Activated effector memory CD4-positive, alpha-beta T cell treated with anti-CD3 and anti-CD28 coated beads, Interleukin-2, amount 50 U/mL, for 16 hours (primary cell): ENCODE measurements at places on chromosomes 11 and 22.
A peak's percentile ranks its signal among the peaks of the same experiment; 100 is the strongest.

DNA sequence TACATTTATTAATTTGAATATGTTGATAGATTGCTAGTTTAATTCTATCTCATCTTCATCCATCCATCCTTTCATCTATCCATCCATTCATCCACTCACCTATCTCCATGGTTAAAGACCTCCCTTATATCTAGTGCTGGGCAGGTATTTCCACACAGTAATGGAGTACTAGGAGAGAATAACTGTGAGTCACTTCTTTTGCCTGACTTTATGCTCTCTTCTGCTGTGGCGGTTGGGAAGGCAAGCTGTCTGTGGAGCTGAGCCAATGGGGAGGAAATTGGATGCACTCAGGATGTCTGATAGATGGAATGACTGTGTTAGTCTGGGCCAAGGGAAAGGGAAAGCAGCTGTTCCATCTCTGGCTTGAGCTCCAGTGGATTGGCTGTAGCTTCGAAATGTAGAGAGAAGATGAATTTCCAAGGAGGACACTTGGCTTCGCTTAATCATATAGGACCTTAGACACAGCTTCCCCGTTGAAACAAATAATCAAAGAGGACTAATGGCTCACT lies 60.3 kb downstream of the NELL1 start:
- no peak for DNase-seq

- DNase-seq = no peak
Measured at GRCh38 chr22:41561335-41561734, 525 bp downstream of the CSDC2 start.

GRCh38 chr11:106202935-106203620 lies 125.6 kb downstream of the AASDHPPT start:
- no peak for DNase-seq

GRCh38 chr11:113204280-113204679 lies 110.1 kb upstream of the TTC12 start:
- no peak for DNase-seq

DNA sequence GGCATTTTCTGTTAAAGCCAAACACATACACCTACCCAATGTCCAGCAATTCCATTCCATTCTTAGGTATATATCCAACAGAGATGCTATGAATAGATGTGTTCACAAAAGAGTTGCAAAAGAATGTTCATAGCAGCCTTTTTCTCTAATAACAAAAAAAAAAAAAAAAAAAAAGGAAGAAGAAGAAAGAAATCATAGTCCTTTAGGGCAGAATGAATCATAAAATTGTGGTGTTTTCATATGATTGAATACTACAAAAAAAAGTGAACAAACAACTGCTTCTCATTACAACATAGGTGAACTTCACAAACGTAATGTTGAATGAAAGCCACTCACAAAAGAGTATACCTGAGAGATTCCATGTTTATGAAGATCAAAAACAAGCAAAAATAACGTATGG lies 66.8 kb upstream of the GRK3 start:
- DNase-seq = no peak

DNA sequence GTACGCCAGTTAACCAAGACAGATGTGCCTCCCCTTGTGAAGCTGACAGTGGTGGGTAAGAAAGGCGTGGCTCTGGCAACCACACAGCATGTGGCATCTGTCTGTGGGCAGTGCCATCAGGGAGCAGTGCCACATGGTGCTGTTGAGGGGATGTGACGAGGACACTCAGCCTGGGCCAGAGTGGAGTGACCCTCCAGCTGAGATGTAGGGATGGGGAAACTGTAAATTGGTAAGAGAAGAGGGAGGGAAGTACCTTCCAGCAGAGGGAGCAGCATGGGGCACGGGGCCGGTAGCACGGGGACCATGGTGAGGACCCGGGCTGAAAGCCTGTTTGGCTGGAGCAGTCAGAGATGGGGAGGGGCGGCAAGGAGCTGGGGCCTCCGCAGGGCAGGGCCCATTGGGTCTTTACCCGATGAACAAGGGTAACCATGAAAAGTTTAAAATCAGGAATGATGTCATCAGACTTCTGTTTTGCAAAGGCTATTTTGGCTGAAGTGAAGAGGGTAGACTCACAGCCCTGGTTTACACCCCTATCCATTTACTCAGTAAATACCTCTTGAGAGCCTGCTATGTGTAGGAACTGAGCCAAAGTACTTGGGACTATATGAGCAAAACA lies 10.4 kb downstream of the TMPRSS6 start:
- DNase-seq = no peak

GRCh38 chr11:133787379-133788141 lies 57.8 kb downstream of the SPATA19 start:
- no peak for DNase-seq

- no peak for DNase-seq
Measured at GRCh38 chr11:48031602-48032001, 51.2 kb downstream of the PTPRJ start.

DNA sequence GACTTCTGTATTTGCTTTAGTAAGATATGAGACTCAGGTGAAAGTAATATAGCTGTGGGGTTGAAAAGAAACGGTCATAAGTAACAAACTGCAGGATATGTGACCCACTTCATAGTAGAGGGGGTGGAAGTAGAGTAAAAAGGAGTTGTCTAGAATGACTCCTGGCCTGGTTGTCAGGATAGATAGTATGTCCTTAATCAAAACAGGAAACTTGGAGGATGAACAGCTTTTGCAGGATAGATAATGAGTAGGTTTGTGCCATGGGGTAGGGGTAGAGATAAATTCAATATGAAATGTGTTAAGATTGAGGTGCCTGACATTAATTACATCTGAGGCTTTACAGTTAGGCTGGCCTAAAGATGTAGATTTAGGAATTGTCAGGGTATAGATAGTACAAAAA lies 47.0 kb upstream of the B3GNT6 start:
- DNase-seq = no peak

DNA sequence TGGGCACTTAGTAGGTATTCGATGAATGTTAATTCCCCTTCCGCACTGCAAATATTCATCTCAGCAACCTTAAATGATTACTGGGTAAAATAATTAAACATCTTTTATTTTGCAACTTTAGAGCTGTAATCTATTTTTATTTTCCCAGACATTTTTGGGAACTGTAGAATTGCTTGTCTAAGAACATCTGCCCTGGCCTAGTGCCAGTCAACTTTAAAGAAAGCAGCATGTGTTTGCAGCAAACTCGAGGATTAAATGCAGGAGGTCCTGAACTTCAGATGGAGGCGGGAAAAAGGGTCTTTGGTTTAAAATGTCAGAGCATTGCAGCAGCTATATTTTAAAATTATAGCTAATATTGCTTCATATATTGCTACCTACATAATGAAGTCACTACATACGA lies 190.0 kb downstream of the PGR start:
- DNase-seq = no peak

DNA sequence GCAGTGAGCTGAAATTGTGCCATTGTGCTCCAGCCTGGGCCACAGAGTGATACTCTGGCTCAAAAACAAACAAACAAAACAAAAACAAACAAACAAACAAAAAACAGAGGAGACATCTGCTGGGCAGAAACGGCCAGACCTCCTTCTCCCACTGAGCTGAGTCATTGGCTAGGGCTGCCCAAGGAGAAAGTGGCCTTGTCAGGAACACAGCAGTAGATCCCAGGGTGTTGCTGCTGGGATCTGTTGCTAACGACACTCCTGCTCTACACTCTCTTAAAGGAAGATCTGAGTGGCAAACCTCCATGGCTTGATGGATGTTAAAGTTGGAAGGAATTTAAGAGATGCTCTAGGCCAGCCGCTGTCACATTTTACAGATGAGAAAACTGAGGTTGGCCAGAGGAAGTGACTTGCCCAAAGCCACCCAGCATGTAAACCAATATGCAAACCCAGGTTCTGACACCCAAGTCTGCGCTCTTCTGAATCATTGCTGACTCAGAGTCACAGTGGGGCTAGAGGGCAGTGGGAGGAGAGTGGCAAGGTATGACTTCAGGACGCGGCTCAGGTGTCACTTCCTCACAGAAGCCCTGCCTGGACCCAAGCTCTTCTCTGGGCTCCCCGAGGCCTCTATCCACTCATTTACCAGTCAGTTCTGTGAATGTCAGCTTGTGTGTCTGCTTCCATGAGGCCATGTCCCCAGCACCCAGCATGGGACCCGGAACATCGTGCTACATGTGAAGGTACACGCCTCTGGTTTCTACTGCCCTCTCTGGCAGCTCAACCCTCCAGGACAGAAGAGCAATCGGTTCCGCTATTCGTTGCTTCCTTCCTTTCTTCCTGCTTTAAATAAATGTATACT lies 11.3 kb upstream of the GDPD5 start:
- DNase-seq = peak; percentile 77

GRCh38 chr11:5339771-5340322 lies 3.5 kb downstream of the OR51B5 start:
- no peak for DNase-seq

- DNase-seq = no peak
Measured at GRCh38 chr11:933142-933851, 7.6 kb downstream of the AP2A2 start.

DNA sequence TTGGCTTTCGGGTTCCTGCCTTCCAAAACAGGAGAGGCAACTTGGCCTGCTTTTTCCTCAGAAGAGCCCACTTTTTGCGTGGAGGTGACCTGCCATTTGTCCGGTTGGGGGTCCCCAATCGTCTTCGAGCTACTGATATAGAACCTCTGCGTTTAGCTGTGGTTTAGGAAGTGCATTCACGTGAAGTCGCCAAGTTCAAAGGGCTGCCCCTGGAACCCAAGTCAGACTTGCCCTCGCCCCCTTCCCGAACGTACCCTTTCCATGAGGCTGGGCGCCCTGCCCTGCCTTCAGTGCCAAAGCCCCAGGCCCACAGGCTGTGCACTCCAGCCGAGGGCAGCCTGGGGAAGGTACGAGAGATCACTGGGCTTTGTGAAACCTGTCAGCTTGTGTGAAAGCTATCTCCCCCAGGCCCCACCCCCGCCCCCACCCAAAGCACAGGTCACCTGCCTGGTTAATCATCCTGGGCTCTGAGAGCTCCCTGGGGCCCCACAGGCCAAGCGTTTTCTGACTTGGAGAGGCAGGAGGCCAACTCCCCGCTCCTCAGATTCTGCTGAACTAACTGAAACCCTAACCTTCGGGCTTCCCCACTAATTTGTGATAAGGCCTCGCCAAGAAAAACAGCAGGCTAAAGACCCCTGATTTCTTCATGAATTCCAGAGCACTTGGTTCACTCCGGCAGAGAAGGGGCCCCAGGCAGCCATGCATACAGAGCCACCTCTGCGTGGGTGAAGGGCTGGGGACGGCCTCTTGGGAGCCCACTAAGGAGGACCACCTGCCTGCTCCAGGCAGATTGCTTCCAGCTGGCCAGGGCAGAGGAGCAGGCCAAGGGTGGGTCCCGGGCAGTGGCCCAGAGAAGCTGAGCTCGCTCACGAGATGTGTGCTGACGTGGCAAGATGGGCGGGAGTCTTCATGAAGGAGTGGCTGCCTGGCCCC lies 25.8 kb upstream of the KCNQ1OT1 start:
- DNase-seq = no peak

GRCh38 chr11:27582621-27583020 lies 76.1 kb upstream of the LIN7C start:
- DNase-seq = no peak

DNA sequence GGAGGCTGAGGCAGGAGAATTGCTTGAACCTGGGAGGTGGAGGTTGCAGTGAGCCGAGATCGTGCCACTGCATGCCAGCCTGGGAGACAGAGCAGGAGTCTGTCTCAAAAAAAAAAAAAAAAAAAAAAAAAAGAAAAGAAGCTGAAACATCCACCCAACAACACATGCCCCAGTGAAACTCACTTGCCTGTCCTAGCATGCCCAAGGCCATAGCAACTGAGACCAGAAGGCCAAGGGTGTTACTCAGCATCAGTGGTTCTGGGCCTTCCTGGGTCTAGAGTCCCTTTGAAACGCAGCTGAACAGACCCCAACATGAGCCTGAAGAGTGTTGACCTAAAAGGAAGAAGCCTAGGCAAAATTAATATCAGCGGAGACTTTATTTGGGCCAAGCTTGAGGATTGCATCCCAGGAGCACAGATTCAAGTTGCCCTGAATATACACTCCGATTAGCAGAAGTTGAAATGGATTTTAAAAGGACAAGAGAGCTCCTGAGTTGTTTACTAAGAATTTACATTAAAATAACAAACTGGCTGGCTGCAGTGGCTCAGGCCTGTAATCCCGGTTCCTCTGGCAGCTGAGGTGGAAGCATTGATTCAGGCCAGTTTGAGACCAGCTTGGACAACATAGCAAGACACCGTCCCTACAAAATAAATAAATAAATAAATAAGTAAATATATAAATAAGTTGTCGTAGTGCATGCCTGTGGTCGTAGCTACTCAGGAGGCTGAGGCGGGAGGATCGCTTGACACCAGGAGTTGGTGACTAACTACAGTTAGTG lies 7.0 kb downstream of the PRDX5 start:
- DNase-seq = no peak

GRCh38 chr11:33691066-33691864 lies 9.4 kb downstream of the C11orf91 start:
- no peak for DNase-seq

DNA sequence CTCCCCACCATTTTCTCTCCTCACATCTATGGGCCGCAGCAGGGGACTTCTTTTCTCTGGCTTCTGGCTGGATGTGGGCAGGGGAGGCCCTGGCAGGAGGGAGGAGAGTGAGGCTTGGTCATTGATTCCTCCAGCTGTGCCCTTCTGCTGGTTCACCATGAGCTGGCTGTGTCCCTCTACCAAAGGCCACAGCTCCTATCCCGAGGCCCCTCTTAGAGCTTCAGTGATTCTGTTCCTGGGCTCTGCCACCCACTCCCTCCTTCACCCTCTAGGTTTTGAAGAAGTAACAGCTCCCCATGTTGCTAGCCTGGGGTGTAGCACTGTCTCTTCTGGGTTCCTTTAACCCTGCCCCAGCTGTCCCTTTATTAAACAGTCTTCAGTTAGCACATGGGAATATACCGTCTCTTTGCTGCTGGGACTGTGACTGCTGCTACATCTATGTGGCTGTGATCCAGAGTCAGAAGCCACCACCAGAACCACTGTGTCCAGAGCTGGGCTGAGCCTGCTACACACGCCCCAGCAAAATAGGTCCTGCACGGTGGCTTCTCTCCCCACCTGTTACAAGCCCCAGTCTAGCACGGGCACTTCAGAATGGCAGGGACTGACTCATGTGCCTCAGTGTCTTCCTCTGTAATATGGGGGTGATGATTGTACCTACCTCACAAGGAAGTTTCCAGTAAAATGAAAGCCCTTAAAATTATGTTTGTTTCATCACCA lies 578 bp upstream of the PARVG start:
- no peak for DNase-seq

GRCh38 chr11:114346709-114347141 lies 50.5 kb downstream of the NNMT start:
- no peak for DNase-seq

DNA sequence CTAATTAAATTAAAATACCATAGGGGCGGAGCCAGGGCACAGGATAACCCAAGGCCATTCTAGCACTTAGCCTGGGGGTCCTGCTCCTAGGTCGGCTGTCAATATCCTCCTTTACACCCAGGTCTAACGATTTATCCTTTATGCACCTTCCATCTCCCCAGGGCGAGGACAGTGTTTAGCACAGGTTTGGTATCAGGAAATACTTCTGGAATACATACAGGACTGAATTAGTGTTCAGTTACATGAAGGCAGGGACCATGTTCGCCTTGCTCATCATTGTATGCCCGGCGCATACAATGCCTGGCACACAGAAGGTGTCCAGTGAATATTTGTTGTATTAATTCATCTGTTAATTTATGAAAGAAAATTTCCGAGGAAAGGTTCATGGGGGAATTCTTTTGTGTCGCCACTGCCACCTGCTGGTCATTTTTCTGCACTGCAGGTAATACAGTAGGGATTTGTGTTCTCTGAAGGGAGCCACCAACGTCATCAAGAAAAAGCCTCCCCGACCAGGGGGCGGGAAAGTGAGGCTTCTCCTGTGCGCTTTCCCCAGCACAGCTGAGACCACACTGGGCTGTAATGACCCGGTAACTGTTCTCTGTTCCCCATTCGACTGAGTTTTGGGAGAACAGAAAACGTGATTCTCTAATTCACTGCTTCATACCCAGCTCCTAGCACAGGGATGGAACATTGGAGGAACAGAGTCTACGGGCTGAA lies 68.7 kb upstream of the ASPHD2 start:
- peak; percentile 87 for DNase-seq
